Activated naive CD4-positive, alpha-beta T cell (primary cell): ENCODE measurements at places on chromosomes 1 and 21.

DNA sequence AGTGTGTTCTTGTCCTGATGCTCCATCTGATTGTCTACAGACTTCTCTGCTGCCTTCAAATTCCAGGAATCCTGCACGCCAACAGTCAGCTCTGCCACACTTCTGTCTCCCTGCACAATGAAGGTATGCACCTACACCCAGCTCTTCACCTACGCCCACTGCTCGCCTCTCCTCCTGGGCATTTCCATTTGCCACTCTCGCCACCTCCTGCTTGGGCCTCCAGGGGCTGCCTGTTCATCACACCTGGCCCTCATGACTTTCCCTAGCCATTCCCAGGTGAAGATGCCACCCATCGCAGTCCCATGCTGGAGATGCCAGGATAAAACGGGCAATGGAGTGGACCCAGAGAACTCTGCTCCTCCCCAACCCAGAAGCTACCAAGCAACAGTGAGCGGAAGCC is 96.5 kb upstream of the ATP1A1 start:
- DNase-seq = no peak

DNA sequence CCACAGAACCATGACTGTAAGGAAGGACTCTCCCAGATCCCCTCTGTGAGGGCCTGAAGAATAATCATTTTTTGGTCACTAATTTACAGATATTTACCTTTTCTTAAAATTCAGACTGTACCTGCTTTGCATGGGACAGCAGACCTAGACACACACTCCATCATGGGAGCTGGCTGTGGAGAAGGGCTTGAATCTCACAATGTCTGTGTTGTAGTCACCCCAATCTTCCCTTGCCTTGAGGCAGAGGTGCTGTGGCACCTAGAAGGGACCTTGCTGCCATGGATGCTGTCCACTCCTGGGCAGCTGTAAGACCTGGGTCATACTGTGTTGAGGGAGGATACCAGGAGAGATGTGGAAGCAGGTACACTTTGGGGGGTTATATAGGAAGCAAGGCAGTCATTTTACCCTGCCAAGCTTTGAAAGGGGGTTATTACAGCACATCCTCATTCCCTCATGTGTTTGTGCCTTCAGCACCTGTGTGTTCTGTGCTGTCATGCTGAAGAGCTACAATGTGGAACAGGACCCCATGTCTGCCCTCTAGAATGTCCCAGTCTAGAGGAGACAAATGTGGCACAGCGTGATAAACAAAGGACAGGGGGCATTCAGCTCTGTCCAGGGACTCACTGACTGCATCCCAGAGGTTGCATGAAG is 27.1 kb downstream of the TRAF5 start:
- DNase-seq = no peak

GRCh38 chr1:61640531-61641530 is 84.1 kb downstream of the TM2D1 start:
- no peak for DNase-seq

DNA sequence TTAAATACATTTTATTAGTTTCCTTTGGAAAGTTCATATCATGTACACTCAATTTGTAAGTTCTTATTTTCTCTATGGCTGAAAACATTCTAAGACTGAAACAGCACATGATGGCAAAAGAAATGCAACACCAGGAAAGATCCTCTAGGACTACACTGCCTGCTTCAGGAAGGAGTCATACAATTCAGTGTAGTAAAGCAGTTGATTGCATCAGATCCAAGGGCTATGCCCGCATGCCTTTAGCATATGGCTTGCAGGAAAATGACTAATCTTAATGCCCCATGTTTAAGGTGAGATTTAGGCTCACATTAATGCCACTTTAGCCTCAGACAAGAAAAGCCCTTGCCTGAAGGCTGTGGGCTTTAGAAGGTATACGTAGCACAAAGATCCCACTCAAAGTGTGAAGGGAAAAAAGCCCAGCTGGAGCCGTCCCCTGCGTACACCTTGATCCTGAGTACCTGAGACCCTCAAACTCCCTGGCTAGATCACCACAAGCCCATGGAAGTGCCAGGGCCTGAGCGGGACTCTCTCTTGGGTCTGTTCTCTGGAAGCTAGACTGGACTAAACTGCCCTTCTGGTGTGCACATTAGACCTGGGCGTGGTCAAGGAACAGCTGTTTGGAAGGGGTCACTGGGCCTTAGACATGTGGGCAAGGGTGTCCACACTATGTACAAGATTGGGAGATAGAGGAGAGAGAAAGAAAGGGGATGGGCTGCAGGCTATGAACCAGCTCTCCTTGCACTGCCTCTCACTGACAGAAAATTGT is 52.9 kb downstream of the ESRRG start:
- DNase-seq = no peak

DNA sequence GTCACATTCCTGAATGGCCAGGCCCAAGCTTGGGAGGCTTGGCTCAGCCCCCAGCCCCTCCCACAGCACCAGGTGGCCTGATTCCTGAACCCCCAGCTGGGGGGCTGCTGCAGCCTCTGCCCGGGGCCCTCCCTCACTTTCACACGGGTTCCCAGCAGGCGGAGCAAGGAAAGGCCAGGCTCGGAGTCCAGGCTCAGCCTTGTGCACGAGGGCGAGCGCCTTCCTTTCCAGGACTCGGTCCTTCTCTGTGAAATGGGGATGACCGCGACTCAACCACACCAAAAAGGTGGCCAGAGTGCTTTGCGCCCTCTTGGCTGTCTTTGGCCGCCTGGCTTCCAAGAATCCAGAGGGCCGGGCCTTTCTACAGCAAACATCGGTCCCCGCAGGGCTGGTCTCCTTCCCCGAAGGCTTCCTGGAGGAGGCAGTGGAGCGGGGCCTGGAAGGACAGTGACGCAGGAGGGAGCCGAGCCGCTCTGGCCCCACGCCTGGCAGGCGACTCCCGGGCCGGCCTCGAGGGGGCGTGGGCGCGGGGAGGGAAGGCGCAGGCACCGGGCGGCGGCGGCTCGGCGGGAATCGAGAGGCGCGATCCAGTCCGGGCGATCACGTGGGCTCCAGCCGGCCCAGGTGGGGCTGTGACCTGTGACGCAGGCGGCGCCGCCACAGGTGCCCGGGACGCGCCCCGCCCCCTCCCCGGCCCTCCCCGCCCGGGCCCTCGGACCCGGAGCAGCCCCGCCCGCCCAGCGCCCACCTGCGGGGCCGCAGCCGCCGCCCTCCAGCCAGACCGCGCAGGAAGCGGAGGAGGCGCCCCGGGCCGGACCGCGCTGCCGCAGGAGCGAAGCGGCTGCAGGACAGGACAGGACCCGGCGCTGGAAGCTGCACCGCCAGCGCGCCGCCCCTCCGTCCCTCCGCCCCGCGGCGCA is at the start of gene ARHGEF16:
ARHGEF16 (plus strand) TSS at position 775 of the 920 bp plus-strand sequence. CDS start 8,420 bp downstream, outside the sequence.
- no peak for DNase-seq

- no peak for DNase-seq
Observed at GRCh38 chr1:234533975-234534876, 55.2 kb upstream of the TARBP1 start.

DNA sequence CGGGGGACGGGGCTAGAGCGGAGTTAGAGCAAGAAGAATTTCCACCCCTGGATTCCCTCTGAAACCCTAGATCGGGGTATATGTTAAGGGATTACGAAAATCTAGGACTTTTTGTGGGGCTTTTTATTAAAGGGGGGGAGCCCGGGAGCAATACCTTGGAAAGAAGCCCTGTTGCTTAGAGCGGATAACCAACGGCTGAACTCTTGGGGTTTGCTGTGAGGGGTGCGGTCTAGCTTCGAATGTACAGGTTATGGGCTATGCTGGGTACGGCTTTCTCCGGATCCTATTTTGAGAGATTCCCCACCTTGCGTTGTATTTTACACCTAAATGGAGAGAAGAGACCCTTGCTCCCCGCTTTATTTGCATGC is 626 bp downstream of the DYRK3 start:
- no peak for DNase-seq

GRCh38 chr1:50163680-50164079 is 55.0 kb downstream of the ELAVL4 start:
- DNase-seq = no peak

GRCh38 chr1:200916152-200916551 is 21.5 kb downstream of the INAVA start:
- no peak for DNase-seq

GRCh38 chr1:197841883-197842553 is 60.4 kb upstream of the C1orf53 start:
- DNase-seq = no peak

GRCh38 chr1:234585330-234586055 is 24.5 kb downstream of the IRF2BP2 start:
- no peak for DNase-seq

DNA sequence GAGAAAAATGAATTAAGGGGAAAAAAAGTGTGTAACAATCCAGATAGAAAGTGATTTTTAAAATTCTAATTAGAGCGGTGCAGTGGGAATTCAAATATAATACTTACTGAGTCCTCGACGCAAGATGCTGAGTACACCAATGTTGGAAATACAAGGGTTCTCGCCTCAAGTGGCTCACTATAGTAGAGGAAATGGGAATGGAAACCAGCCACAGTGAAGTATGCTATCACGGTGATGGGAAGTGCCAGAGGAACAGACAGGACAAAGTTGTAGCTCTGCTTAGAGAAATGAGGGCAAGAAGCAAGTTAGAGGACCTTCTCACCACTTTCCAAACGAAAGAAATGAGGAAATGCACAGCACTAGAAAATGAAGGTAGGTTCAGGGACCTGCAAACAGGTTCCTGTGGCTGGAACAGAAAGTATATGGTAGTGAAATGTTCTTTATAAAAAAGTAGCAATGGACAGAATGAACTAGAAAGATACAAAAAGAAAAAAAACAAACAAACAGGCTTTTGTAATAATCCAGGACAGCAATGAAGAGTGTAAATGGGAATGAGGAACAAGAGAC is 13.5 kb downstream of the EGLN1 start:
- no peak for DNase-seq

- DNase-seq = no peak
Observed at GRCh38 chr1:17615157-17615556, 75.7 kb downstream of the ARHGEF10L start.

DNA sequence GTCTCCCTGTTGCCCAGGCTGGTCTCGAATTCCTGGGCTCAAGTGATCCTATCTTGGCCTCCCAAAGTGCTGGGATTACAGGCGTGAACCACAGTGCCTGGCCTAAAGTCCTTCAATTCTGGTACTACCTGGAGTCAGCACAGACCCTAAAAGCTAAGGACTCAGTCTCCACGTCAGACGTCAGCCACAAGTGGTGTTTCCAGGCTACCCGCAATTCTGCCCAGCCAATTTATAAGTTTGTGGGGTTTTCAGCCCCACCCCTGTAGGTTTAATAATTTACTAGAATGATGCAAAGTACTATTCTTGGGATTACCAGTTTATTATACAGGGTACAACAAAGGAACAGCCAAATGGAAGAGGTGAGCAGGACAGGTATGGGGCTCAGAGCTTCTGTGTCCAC is 10.6 kb upstream of the DIP2A start:
- no peak for DNase-seq

DNA sequence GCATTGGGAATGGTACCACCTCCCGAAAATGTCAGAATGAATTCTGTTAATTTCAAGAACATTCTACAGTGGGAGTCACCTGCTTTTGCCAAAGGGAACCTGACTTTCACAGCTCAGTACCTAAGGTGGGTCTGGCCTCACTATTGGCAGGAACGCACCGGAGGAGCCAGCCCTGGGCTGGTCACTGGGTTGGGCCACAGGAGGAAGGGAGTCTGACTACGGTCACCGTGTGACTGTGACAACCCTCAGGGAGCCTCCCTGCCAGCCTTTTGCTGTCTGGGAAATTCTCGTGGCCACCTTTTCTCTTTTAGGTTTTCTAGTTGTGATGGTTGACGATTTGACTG is 2.2 kb downstream of the IL10RB start:
- no peak for DNase-seq

- DNase-seq = no peak
Observed at GRCh38 chr1:236143104-236143948, 987 bp downstream of the GPR137B start.

- DNase-seq = no peak
Observed at GRCh38 chr21:34647555-34647954, 21.2 kb upstream of the CLIC6 start.
